ENCODE measurements at places on chromosomes 7 and 10. TPM values are rescaled to one million over a fixed set of nuclear protein-coding genes. Genes with fewer than 3 reads are reported as not detected.

DNA sequence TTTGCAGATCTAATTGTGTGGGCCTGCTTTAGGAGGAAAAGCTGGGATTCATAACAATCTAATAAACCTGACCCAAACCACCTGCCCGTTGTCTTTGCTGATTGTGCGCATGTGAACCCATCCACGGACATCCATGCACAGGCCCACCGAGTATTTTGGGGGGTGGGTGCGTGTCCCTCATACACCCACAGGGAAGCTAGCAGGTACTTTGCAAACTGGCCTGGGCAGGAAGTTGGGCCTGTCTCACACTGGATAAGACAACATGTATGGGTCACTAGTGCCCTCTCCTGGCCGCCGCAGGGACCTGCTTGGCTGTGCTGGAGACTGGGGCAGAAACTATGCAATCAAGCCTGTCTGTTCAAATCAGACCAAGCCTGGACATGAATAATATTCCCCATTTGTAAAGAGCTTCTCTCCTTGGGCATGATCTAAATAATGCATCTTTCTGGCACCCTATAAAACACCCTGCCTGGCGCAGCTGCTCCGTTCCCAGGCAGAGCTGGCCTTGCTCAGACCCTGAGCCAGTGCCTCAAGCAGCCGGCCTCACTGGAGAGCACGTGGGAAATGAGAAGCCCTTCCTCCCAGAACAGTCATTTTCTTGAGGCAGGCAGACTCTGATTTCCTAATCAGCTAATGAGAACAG, 15.8 kb downstream of the ECHDC3 start:
- DNase-seq: peak; percentile 43

- DNase-seq: no peak
Measured at GRCh38 chr7:106681815-106682495, 21.0 kb upstream of the CCDC71L start.

DNA sequence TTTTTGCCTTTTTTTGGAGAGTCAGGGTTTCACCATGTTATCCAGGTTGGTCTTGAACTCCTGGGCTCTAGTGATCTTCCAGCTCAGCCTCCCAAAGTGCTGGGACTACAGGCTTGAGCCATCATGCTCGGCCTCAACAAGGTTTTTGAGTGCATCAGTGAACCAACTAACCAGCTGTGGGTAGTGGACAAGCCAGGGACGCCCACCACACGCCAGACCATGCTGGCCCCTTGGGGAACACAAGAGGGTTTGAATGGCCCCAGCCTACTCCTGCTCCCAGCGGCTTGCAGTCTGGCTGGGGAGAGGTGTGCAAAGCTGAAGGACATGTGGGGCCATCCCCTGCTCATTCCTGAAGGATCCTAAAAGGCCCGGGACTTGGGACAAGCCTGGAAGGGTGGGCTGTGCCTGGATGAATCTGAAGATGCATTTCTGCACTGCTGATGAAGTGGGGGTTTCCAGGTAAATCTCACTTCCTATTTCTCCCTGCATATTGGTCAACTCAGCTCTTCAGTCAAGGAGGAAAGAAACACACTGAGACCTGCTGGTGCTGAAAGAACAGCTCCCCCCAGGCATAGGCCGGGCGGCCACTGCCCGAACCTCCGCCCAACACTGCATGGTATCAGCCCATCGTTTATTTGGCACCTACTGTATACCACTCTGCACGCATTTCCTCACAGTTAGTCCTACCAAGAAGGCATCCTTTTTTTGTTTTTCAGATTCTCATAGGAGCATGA, 6.9 kb downstream of the MMD2 start:
- no peak for DNase-seq

DNA sequence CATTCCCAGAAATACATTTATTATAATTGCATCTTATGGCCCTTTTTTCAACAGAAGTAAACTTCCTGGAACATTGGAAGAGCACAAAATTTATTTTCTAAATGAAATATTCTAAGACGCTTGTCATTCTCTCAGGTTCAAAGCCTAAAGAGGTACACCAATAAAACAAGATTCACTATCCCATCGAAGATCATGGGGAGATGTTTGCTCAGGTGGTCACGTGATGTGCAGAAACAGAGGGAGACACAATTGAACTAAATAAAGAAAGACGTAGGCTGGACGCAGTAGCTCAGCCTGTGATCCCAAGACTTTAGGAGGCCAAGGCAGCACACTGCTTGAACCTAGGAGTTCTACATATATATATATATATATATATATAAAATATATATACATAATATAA, 46.0 kb upstream of the TMEM254 start:
- DNase-seq: no peak

The MRLN gene
- not detected for polyA plus RNA-seq

GRCh38 chr7:138816650-138817049, 18.7 kb upstream of the ATP6V0A4 start:
- no peak for DNase-seq

GRCh38 chr7:132575419-132575981, 770 bp downstream of the PLXNA4 start:
- DNase-seq: no peak

The ANKRD22 gene
- 0.05 TPM for polyA plus RNA-seq

The PROSER2 gene
- 0.37 TPM for polyA plus RNA-seq

- DNase-seq: peak; percentile 76
Measured at GRCh38 chr10:114634609-114634979, 23.5 kb downstream of the ABLIM1 start.

- no peak for DNase-seq
Measured at GRCh38 chr7:157676001-157676400, 339.2 kb downstream of the DNAJB6 start.

DNA sequence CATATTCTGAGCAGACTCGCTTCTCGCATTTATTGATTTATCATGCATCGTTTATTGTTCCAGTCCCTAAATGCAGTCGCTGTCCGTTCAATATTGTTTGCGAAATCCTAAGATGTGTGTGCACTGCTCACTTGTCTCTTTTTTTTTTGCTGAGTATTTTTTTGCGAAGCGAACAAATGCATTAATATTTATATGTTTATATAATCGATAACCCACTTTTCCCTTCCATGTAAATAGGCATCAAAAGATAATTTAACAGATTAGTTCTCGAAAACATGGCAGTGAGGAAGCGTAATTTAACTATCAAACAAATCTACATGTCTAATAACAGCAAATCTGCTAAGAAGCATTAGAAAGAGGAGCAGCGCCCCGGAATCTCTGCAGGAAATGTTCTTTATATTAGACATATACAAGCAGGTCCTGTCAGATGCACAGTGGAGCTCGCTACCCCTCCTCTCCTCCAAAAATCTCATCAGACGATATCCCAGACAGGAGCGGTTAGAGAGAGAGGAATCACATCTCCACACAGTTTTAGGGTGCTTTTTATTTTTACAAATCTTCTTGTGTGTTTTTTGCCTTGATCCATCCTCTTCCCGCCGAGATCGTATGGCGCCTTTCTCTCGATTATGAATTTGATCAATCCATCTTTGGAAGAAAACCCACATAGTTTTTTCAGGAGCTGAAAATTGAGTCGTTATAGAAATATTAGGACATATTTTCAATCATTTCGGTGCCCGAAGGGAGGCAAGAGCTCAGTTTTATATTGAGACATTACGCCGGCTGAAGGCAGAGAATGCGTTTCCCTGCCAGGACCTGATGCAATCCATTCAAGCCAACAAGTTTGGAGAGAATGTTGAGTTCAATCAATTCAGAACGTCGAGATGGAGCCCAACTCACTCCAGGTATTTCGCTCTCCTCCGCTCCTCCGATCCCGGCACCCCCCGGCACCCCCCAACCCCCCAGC, at the start of gene ARID5B:
Gene ARID5B, plus strand, starts transcription at position 871 of the 964 bp plus-strand sequence. Its CDS starts 11 bp downstream, at position 882.
- no peak for DNase-seq

DNA sequence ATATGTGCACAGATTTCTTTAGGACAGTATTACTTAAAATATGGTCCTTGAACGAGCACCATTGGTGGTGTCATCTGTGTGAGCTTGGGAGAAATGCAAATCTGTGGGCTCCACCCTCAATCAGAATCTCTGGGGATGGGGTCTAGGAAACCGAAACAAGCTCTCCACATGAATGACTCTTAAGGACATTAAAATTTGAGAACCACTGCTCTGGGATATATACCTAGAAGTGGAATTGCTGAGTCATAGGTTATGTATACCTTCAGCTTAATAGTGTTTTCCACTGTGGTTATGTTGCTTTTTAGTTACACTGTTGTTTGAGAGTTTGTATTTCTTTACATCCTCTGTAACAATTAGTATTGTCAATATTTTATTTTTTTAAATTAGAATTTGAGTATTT, 24.0 kb downstream of the ZNRF2 start:
- no peak for DNase-seq

DNA sequence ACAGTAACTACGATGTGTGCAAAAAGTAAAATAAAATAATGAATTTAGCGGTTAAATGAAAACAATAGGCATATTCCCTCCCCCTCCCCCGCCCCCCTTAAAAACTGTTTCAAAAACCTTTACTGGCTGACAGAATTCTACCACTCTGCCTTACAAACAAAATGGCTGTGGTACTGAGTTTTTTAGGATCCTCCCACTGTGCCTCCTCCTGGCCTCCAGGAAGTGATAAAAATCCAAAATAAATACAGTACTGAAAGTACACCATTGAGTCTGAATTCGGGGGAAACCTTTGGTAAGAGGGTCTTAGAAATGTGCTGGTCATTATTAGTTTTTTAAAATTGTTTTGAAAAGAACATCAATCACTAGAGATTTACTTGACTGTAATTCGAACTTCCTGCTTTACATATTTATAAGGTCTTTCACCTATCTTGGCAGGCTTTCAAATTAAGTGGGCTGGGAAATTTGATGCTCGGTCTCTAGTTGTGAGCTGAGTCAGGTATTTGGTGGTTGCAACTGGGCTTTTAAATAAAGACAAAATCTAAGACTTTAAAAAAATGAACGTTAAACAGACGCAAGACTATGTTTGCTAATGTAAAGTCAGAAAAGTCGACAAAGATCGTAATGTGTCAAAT, 32.5 kb upstream of the EPC1 start:
- DNase-seq: no peak

DNA sequence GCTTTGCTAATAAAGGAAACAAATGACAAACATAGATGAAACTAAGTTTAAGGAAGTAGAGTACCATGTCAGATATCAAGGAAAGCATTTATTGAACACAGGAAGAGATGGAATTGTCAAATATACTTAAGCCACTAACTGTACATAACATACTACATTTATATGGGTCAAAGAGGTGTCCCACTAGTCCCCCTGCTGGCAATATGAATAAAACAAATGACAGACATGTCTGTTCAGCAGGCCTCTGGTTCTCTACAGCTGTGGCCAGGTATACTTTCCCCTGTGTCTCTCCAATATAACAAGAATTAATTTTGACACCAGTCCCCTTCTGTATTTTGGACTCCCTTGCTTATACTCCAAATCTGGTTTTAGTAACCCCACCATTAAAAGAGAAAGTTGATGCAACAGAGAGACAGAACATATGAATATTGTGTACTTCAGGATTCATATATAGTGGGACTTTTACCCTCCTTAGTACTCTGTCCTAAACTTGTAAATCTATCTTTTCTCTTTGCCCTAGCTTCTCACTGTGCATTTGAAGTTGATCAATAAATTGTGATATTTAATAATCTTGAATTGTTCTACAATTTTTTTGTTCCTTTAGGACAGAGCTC, 42.9 kb downstream of the CD36 start:
- DNase-seq: no peak

DNA sequence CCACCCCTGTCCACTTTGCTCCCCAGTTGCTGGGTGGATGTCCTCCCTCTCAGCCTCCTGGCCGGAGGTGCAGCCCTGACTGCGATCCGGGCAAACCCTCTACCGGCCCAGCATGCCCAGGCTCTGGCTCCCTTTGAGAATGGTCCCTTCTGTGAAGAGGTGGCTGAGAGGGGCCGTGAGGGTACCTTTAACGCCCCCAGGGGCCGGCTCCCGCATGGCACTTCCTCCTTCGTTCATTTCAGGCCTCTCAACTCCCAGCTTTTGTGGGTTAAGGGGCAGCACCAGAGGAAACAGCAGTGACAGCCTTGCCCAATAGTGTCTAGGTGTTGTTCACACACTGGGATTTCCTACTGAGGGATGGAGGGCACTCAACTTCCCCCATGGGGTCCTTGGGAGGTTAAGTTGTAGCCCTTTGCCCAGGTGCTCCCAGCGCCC, 33.2 kb upstream of the HABP2 start:
- DNase-seq: no peak

DNA sequence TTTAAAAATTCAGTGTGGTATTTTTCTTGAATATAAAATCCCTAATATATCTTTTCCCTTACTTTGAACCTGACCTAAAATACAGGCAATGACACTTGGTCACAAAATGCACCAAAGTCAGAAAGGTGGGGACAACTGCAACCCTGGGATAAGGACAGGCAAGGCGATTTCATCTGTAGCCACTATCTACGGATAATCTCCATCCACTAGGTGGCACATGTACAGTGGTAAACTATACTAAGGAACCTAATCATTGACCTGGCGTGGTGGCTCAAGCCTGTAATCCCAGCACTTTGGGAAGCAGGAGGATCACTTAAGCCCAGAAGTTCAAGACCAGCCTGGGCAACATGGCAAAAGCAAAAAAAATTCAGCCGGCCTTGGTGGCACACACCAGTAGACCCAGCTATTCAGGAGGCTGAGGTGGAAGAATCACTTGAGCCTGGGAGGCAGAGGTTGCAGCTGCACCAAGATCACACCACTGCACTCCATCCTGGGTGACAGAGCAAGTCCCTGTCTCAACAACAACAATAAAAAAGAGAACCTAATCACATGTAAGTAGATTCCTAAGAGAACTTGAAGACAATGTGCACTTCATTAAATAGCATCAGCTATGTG, 98.9 kb downstream of the KMT2C start:
- no peak for DNase-seq

DNA sequence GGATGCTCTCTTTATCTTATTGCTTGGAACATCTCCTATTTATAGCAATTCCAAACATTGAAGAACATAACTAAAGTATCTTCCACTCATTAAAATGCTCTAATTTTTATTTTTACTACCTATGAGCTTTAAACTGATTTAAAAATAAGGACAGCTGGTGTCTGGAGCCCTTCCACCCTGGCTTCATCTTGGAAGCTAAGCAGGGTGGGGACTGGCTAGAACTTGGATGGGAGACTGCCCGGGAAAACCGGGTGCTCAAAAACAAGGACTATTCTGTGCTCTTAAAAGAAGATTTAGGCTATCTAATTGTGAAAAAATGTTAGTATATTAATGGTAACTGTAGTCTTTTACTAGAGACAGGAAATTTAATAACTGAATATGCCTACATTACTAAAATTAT, 69.2 kb downstream of the ARMC3 start:
- DNase-seq: no peak

GRCh38 chr7:132789281-132789680, 213.0 kb upstream of the PLXNA4 start:
- no peak for DNase-seq

GRCh38 chr7:101172854-101173751, 7.0 kb downstream of the NAT16 start:
- DNase-seq: peak; percentile 68

GRCh38 chr10:29055101-29055500, 233.8 kb upstream of the LYZL1 start:
- DNase-seq: no peak

DNA sequence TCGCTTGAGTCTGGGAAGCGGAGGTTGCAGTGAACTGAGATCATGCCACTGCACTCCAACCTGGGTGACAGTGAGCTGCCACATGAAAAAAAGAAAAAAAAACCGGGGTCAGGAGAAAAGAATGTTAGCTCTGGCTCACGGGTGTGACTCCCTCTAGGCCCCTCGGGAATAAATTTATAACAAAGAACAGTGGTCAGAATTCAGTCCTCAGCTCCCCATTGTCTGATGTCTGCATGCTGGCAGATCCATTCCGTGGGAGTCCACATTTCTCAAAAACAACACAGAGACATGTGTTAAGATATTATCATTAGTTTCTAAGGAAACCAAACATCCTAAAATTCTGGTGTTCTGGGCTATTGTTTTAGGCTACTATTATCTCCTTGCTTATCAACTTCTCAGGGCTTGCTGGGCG, 90.6 kb downstream of the MARCHF5 start:
- no peak for DNase-seq

The RBP3 gene
- not detected for polyA plus RNA-seq

GRCh38 chr10:18737236-18737635, 78.0 kb downstream of the ARL5B start:
- DNase-seq: no peak
